Progenitor cell of endocrine pancreas (in vitro differentiated cells): ENCODE measurements at places on chromosomes 16 and 17.

- DNase-seq: no peak
These were observed 628 bp downstream of the GABARAPL2 start for GRCh38 chr16:75566758-75567255.

DNA sequence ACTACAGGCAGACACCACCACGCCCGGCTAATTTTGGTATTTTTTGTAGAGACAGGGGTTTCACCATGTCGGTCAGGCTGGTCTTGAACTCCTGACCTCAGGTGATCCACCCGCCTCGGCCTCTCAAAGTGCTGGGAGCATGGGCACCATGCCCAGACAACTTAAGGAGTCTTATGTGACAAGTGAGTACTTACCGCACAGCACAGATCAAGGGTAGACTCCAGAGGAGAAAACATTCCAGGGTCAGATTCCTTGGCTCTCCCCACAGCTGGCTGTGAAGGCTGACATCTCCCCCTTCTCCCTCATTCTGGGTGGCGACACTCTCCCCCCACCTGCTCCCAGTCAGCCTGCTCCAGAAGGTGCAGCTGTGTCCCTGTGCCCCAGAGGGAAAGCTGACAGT is 10.6 kb downstream of the ZSCAN10 start:
- DNase-seq: no peak

- no peak for DNase-seq
These were observed 8.3 kb upstream of the ITGA3 start for GRCh38 chr17:50047488-50048126.

DNA sequence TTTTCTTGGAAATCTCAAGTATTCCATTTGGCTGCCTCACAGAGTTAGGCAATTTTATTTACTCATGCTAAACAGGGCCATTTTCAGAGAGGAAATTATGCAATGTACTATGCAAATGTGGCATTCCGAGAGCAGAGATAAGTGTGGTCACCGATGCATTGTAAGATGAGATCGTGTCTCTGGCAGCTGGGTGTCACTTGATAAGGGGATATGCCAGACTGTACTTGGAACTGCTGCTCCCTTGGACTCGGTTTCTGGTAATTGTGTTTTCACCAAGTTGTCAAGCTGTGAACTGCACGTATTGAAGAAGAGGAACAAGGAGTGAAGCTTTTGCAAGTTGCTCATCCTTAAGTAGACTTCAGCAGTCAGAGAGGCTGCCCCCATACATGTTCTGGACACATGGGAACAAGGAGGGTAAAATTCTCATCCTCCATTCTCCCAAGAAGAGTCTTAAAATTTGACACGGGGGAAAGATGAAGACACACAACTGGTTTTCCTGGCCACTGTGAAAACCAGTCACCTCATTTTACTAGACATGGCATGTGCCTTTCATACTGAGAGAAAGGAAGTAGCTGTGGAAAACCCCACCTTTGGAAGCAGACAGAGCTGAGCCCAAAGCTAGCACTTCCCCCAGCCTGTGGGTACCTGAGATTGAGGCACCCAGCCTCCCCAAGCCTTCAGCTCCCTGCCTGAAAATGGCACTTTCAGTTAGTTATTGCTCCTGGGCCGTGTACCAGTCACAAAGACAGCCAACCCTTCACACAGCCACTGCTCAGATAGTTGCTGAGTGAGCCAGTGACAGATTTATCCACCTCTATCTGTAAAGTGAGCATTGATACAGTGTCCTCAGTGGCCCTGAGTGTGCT is 150.7 kb downstream of the SOCS1 start:
- DNase-seq: no peak

GRCh38 chr17:4516735-4517134 is 18.1 kb downstream of the SPNS2 start:
- no peak for DNase-seq

DNA sequence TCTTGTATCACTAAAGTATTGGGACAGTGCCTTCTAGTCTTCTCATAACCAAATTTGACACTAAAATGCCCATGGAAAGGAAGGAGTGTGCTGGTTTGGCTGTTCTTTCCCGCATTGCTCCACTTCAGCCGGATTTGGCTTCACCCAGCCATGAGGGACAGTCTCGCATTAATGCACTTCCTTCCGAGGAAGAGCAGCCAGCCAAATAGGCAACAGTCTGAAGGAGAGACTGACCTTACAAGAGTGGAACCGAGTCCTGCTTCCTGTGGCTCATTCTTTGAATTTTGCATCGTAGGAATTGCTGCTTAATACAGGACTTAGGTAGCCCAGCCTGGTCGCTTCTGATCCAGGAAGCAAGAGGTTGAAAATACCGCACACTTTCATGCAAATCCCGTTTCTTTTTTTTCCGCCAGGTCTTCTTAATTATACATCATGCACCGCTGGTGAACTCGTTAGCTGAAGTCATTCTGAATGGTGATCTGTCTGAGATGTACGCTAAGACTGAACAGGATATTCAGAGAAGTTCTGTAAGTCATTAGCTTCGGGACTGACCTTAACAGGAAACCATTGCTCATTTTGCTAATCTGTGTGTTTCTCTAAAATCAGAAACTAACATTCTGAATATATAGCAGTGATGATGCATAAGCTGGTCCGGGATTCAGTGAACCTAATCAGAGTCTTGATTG is 38.2 kb downstream of the CLEC16A start:
- no peak for DNase-seq

- no peak for DNase-seq
These were observed 49.3 kb upstream of the SLC12A3 start for GRCh38 chr16:56815721-56816120.

DNA sequence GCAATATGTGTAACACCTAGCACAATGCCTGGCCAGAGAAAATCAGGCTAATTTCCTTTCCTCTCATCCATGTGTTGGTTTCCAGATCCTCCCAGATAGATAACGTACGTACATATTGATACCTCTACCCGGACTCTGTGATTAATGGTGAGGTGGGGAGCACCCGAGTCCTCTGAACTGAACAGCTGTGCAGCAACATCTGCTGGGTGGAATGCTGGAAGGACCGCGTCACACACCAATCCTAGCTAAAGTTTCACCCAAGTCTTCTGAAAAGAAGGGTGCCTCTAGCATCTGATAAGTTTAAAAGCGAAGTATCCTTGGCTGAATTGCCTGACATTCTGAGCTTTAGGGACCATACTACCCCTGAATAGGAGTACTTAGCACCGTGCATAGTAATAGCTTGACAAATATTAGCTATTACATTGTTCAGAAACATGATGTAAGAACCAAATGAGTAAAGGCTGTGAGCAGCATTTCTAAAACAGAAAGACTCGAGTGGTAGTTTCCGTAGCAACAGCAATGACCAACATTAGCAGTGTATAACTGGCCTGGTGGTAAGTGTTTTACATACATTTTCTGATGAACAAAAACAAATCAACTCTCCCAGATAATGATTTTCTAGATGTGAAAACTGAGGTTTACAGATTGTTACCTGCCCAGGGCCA is 91.4 kb downstream of the SYCE1L start:
- no peak for DNase-seq

DNA sequence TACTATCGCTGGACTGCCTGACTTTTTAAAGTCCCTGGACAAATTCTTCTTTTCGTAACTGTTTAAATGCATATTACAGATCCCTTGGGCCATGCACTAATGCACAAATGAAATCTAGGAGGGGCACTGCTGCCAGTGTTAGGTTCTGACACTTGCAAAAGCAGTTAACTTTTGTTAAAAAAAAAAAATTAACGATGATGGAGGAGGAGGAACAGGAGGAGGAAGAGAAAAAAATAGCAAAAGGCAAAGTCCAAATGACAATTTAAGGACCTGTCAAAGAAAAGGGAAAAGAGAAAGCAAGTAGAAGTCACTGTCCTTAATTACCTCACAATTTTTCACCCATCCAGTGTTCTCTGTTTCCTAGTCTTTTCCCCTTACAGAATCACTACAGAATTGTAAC is 97.8 kb upstream of the CORO6 start:
- no peak for DNase-seq

DNA sequence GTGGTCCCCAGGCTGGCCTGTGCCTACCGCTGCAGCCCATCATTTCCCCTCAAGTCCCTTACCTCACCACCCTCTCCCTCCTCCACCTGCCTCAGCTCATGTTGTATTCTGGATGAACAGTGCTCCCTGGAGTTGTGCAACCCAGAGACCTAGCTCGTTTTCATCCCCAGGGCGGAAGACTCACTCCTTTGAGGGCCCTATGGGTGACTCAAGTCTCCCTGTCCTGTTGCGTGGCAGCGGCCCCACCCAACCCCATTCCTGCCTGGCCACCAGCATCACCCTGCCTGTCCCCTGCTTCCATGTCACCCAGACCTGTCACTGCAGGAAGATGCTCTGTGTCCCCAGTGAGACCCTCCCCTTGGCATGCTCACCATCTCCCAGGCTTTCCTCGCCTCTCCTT is 3.3 kb downstream of the ALOX12B start:
- no peak for DNase-seq

- DNase-seq: no peak
These were observed 1.3 kb downstream of the SLC43A2 start for GRCh38 chr17:1627182-1627981.

- DNase-seq: no peak
These were observed 25.8 kb upstream of the TNFSF12 start for GRCh38 chr17:7523033-7523432.

DNA sequence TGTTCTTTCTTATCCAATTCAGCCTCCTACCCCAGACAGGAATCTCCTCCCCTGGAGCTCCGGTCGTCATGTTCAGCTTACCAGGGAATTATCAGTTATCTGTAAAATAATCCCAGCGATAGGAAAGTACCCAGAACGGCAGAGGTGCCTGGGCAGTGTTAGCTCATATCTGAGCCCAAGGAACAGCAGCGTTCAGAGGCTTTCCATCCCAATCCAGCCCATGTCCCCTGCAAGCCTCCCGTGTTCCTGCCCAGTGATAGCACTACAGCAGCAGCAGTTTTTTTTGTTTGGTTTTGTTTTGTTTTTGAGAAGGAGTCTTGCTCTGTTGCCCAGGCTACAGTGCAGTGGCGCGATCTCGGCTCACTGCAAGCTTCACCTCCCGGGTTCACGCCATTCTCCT is 158.2 kb downstream of the CMIP start:
- DNase-seq: no peak
